MCF 10A (cell line): ENCODE measurements at places on chromosomes 7 and 10.
A peak's percentile ranks its signal among the peaks of the same experiment; 100 is the strongest.

- peak; percentile 81 for DNase-seq
Measured at GRCh38 chr7:47571331-47572093, 10.4 kb downstream of the TNS3 start.

DNA sequence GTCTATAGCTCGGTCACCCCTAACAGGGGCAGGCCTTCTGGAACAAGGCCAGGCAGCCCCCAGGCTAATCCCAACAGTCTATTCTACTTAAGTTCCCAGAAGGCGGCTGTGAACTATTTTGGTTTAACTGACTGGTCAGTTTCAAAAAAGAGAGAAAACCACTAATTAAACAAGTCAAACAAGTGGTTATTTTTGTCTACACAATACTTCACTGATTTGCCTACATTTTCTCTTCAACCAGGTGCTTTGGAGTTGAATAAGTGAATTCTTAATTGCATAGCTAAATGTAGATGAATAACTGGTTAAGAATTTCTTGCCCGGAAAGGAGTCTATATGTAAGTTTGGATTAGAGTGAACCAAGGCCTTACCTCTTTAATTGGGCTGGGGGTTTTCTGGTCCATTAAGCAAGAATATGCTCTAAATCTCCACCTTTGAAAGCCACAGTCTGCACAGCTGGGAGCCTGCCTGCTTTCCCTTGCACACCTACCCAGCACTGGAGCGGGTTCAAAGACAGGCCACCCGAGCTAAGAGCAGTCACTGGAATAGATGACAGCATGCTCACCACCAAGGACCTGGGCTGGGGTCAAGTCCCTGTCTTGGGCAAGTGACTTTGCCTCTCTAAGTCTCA is 70.4 kb downstream of the TBXAS1 start:
- no peak for DNase-seq

DNA sequence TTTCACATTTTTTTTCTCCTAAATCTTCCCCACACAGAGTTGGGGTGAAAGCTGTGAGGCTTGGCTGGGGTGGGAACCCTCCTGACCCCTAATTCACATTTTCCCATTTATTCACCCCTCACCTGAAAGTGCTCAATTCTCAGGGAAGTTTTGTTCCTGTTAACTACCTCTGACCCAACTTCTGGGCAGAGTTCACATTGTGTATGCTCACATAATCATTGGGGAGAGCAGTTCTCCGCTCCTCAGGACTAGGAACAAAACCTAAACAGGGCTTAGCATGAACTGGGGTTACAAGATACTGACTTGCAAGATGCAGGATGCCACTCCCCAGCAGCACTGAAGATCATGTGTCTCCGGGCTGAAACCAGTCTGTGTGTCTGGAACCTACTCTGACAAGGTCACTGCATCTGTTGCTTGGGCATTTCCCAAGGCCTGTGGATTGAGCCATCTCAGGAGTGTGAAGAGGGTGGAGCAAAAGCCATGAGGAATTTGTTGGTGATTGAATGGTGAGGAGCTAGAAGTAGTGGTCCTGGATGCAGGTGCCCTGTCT is 258.1 kb upstream of the IGFBP3 start:
- peak; percentile 25 for DNase-seq

DNA sequence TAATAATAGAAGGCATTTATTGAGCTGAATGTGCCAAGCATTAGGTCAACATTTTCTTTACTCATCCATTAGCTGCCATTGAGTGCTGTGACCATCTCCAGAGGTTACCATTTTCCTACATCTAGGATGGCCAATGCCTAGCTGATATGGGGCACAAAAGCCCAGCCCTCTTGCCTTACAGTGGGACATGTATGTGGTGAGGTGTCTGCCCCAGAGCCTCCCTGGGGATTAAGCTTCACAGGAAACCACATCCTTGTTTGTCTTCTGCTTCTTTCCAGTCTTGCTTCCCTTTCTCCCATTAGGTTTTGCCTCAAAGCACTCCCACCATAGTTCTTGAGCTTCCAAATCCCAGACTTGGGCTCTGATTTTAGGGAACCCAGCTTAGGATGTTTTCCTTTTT is 258.7 kb downstream of the SORCS3 start:
- DNase-seq, result no peak

GRCh38 chr7:75573477-75574019 is 81.4 kb downstream of the SPDYE5 start:
- DNase-seq, result peak; percentile 44

DNA sequence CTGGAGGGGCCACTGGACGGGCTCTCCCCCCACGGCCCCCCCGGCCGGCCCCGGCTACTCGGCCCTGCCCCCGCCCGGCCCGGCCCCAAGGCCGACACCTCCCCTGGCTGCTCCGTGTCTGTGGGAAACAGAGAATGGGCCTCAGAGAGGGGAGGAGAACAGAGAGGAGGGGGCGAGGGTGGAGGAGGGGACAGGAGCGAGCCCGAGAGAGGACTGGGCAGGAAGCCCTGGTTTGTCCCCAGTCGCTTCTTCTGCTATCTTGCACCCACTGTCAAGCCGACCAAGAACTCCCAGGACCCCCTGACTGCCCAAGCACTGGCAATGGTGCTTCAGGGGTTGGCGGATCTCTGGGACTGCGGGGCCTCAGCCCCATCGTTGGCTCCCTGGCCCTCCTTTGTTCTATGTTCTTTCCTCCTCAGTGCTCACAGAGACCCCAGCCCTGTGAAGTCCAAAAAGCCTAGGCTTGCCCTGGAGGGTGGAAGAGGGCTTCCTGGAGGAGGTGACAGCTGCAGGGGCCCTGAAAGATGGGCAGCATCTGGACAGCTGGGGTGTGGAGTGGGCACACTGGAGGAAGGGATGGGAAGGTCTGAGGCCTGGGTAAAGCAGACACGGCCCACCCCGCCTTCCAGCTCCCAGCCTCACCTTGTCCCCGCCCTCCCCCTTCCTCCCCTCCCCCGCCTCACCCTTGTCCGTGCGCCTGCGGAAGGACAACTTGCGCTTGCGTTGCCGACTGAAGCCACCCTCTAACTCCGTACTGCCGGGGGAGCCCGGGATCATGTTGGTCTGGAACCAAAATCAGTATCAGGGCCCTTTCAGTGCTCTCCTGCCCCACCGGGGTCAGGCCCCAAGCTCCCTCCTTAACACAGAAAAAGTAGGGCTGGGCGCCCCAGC is 30.1 kb downstream of the KCNH2 start:
- no peak for DNase-seq

GRCh38 chr7:128454808-128455542 is 703 bp upstream of the HILPDA start:
- DNase-seq, result no peak

GRCh38 chr7:80521809-80522208 is 9.9 kb upstream of the GNAT3 start:
- DNase-seq, result no peak
